Epithelial cell of esophagus (primary cell): ENCODE measurements at places on chromosomes 1 and 21.

DNA sequence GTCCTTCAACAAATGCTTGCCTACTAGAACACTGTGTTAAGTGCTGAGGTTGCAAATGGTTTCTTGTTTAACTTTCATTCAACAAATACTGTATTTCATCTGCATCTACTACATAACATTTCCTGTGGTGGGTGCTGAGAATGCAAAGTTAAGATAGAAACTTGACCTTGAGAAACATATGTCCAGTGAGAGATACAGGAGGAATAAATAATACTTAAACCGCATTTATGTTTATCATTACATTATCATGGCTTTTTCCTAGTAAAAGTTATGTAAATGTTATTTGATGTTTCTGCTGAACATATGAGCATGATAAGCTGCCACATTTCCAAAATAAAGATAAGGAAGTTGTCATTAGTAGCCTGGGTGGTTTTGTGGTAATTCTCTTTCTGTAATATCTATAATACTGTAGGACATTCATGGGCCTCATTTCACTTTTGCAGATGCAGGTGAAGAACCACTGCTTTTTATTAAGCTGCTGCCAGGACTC, 590.4 kb downstream of the PLPP3 start:
- DNase-seq: no peak

DNA sequence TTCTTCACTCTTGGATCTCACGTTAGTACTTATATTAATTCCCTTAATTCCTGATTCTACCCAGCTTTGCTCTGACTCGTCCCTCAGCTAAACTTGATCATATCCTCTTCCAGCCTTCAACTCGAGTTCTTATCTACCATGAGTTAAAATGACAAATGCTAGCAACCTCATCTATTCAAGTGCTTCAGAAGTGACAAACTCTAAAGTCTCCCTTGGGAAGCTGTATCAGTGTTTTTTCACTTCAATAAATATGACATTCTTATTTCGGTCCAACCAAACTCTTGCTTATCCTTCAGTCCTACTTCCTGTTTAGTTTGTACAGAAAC, 75.3 kb downstream of the FOXJ3 start:
- DNase-seq: no peak

DNA sequence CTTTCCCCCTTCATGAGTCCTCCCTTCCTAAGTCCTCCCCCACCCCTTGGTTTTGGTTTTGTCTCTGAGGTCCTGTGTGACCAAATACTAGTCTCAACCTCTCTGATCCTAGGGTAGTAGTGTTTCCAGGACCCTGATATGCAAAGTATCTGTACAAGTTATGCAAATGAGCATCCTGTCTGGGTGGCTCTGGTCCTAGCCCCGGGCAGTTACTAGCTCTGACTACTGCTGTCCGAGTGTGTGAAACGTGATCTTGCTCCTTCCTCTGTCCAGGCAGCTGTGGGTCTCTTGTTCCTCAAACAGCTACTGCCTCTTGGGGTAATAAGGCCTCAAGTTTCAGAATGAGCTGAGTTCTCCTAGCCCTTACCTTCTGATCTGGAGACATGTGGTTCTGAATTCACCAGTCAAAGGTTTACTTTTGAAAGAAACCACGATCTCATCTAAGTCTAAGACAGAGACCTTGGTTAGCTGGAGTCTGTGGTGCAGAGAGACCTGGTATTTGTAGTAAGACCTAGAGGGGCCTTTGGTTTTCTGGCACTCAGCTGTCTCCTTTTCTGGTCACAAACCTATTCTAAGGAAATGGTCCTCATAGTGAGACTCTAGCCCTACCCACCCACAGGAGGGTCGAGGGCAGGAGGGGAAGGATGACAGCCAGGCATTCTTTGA, 31.0 kb upstream of the IL19 start:
- no peak for DNase-seq

DNA sequence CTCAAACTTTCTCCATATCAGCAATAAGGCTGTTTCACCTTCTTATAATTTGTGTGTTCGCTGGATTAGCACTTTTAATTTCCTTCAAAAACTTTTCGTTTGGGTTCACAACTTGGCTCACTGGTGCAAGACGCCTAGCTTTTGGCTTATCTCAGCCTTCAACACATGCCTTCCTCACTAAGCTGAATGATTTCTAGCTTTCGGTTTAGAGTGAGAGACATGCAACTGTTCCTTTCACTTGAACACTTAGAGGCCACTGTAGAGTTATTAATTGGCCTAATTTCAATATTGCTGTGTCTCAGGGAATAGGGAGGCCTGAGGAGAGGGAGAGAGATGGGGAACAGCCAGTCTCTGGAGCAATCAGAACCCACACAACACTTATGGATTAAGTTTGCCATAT, 41.2 kb upstream of the IFNLR1 start:
- no peak for DNase-seq

GRCh38 chr1:30328401-30329262, 394.8 kb downstream of the MATN1 start:
- no peak for DNase-seq

- DNase-seq: peak; percentile 9
Measured at GRCh38 chr1:230170622-230171021, 103.6 kb downstream of the GALNT2 start.

- DNase-seq: peak; percentile 61
Measured at GRCh38 chr1:17611991-17612390, 72.5 kb downstream of the ARHGEF10L start.

DNA sequence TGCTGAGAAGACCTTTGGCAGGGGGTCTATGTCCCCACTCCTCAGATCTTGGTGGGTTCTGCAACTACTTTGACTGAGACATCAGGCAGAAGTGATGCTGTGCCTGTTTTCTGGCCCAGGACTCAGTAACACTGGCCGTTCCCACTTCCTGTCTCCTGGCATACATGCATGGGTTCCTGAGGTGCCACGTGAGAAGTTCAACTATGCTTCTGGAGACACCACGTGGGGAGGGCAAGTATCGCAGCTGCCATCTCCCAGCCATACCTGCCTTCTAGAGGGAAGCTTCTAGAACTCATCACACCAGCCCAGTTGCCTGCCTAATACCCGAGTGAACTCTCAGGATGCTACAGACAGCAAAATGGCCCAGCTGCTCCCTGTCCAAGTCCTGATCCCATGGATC, 65.8 kb downstream of the TRABD2B start:
- DNase-seq: peak; percentile 51

DNA sequence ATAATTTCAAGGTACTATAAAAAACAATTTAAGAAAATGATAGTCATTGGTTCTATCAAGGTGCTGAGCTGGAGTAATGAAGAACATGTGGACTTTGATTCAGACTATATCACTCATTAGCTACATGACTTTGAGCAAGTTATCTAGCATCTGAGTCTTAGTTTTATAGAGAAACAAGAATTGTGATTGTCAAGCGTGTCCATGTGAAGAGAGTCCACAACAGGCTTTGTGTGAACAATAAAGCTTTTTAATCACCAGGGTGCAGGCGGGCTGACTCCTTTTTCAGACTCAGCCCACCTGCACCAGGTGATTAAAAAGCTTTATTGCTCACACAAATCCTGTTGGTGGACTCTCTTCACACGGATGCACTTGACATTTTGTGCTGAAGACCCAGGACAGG, 26.6 kb upstream of the DMRTB1 start:
- no peak for DNase-seq

DNA sequence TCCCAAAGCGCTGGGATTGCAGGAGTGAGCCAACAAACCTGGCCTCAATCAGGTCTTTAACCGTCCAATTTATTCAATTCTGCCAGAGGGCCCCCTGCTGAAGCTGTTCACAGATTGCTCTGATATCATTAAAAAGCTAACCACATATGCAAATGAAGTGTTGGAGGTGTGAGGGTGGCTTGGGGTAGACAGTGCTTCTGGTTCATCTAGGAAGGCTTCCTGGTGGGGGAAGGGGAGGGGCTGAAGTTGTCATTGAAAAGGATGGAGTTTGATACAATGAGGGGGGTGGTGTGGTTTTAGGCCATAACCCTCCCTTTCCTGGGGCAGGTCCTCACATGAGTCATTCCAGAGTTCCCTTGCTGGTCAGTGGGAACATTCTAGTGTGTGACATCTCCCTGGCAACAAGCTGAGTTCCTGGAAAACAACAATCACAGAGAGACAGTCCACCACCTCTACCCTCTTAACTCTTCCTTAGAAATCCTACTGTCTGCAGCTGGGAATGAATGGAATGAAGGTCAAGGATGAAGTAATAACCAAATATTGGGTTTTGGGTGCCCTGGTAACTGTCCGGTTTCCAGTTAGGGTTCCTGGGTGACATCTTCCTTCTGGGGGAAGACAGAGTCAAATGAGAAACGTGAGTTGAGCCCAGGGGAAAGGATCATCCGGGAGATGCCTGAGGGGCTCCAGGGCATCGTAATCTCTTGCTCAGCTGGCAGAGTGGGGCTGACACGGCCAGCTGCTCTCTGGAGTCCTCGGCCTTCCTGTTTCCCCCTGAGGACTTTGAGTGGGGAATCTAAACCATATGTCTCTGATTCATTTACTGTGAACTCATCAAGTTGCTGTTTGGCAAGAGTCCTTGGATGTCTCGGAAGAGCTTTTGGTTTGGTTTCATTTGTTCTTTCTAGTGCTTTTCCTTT, 32.2 kb downstream of the BATF3 start:
- peak; percentile 57 for DNase-seq

DNA sequence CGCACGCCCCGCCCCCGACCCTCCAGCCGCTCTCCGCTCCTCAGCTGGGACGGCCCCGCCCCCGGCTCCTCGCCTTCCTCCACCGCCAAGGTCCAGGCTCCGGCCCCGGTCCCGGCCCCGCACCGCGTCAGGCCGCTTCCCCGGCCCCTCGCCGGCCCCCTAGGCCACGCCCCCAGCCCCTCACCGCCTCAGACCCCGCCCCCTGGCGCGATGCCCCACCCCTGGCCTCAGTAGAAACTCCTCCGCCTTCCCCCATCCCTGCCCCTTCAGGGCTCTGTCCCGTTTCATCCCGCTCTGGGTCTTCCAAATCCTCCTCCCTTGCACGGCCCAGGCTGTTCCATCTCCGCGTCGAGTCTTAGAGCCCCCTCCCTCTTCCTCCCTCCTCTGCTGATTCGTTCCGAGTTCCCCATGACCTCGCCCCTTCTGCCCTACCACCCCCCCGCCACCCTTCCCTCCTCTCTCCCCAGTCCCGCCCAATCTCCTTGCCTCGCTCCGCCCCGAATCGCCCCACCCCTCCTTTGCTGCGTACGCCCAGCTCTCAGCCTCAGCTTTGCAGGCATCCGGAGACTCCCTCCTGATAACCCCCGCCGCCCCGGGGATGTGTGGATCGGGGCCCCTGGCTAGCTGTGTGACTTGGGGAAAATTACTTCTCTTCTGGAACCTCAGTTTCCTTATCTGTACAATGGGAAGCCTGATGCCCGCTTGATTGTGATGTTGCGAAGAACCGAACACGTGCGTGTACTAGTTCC, 448 bp upstream of the ASAP3 start:
- peak; percentile 88 for DNase-seq

DNA sequence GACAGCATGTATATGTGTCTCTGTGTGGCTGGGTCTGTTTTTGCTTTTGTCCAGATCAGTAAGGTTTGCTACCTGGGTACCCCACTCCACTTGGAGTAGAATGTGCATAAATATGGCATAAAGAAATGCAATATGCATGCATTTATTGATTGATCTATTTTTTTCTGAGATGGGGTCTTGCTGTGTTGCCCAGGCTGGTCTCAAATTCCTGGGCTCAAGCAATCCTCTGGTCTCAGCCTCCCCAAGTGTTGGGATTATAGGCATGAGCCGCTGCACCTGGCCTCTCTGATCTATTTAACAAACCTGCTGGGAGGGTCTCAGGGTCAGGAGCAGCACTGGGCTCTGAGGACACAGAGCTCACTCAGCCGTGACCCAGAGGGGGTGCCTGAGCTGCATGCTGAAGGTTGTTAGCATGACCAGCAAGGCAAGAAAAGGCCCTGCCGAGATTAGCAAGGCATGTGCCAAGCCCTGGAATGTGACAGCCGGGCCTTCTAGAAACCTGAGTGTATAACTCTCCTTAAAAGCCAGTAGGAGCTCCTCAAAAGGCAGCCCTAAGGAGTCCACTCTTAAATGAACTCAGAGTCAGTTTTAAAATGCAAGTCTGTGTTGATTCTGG, 22.5 kb downstream of the PCSK9 start:
- DNase-seq: no peak

- DNase-seq: no peak
Measured at GRCh38 chr21:42062236-42063022, 8.7 kb upstream of the UMODL1 start.

DNA sequence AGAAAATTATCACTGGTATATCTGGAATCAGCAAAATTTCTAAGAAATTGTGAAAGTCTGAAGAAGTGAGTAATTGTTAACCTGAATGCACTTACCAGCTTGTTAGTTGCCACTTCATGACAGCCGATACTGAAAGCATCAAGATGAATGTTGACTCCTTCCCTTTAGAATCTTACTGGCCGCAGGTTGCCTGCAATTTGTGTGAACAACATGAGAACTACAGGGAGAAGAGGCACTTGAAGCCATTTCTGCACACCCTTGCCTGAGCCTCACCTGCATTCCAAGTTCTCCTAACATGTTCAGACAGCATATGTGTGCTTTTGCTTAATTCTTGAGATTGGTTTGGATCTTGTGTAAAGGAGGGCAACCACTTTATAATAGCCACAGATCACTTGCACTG, 59.2 kb upstream of the SSX2IP start:
- peak; percentile 81 for DNase-seq

DNA sequence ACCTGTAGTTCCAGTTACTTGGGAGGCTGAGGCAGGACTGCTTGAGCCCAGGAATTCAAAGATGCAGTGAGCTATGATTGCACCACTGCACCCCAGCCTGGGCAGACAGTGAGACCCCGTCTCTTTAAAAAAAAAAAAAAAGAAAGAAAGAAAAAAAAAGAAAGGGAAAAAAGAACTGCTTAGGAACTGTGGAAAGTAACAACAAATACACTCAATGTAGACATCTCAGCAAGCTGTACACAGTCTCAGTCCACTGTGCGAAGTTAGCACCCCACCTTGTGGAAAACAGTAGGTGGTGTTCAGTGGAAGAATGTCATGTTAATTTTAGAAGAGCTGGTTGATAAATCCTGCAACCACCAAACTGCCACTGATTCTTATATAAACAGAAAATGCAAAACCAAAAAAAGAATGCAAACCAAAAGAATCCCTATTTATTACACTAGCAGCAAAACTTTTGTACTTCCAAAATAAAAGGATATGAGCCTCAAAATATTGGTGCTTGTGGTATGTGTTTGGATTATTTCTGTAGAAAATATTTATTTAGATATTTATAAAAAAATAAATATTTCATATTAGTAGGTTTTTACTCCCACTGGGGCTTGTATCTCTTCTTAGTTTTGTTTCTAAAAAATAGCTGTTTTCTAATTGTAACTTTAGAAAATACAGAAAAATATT, 31.1 kb downstream of the ALG14 start:
- DNase-seq: peak; percentile 85

- DNase-seq: peak; percentile 50
Measured at GRCh38 chr1:182301467-182302198, 90.0 kb downstream of the GLUL start.

DNA sequence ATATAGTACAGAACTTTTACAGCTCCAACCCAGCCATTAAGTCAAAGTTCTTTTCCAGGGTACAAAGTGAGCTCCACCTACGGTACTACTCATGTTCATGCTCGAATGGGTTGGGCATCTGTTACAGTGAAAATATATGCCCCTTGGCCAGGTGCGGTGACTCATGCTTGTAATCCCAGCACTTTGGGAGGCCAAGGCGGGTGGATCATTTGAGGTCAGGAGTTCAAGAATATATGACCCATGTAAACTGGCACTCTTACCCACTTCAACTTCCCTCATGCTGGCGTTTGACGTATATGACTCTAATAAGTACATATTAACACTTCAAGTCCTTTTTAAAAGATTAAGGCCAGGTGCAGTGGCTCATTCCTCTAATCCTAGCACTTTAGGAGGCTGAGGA, 71.3 kb upstream of the PKN2 start:
- DNase-seq: peak; percentile 65
